ENCODE measurements at places on chromosomes 4 and X.

DNA sequence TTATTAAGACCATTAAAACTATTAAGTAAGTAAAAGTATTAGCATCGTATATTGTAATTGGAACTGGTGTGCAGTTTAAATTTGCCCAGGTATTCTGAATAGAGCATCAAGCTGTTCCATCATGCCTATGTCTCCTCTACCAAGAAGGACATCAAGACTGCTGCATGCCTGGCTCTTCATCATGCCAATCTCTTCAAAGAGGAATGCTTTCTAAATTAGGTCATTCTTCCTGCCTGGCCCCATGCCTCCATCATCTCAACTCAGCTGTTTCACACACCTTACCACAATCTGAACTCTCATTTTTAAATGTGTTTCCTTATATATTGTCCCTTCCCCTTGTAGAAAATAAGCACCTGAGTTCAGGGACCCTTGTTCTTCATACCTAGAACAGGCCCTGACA lies 270.5 kb upstream of the PPARGC1A start:
- no peak for ATAC-seq

DNA sequence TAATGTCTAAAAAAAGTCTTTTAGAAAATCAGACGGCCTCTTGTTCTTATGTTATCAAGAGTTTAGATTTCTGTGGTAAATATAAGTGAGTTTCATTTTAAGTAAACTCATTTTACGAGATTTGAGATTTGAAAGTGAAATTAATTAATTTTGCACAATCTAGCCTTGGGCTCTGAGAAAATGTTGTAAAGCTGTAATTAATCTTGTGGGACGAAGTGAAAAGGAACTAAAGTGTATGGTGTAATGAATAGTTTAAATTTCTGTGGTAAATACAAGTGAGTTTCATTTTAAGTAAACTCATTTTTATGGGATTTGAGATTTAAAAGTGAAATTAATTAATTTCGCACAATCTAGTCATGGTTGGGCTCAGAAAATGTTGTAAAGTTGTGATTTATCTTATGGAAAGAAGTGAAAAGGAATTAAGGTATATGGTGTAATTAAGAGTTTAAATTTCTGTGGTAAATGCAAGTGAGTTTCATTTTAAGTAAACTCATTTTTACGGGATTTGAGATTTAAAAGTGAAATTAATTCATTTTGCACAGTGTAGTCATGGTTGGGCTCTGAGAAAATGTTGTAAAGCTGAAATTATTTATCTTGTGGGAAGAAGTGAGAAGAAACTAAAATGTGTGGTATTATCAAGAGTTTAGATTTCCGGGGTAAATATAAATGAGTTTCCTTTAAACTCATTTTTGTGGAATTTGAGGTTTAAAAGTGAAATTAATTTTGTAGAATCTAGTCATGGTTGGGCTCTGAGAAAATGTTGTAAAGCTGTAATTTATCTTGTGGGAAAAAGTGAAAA lies 1.6 kb downstream of the SCML1 start:
- ATAC-seq = no peak

GRCh38 chrX:53321230-53321942 lies 40.0 kb upstream of the IQSEC2 start:
- ATAC-seq = peak; percentile 41

DNA sequence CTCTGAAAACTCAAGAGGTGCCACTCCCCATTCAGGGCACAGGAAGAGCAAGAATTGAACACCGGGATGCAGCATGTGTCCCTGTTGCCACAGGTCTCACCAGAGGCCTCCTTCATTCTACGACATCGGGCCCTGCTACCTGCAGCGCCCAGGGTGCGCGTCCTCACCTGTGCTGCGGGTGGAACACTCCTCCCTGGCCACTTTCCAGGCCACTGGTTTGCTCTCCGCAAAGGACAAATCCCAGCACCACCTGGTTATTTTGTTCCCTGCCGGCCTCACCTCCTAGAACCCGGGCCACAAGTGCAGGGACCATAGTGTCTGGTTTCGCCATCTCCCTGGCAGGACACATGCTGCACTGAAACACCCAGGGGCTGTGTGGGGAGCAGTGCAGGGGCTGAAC lies 14.3 kb upstream of the FAM3A start:
- no peak for ATAC-seq

DNA sequence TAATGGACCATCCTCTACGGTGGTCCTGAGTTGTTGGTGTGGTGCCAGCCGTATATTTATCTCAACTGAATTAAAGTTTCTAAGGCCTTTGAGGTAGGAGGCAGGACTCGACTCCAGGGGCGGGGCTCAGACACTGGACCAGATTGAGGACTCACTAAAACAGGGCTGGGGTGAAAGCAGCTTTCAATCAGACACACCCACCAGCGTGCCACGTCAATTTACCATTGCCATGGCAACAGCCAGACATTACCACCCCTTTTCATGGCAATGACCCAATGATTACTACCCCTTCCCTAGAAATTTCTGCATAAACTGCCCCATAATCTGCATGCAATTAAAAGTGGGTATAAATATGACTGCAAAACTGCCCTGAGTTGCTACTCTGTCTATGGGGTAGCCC lies 6.7 kb upstream of the TLR1 start:
- no peak for ATAC-seq

GRCh38 chrX:40792433-40792832 lies 57.1 kb upstream of the MED14 start:
- ATAC-seq = no peak

DNA sequence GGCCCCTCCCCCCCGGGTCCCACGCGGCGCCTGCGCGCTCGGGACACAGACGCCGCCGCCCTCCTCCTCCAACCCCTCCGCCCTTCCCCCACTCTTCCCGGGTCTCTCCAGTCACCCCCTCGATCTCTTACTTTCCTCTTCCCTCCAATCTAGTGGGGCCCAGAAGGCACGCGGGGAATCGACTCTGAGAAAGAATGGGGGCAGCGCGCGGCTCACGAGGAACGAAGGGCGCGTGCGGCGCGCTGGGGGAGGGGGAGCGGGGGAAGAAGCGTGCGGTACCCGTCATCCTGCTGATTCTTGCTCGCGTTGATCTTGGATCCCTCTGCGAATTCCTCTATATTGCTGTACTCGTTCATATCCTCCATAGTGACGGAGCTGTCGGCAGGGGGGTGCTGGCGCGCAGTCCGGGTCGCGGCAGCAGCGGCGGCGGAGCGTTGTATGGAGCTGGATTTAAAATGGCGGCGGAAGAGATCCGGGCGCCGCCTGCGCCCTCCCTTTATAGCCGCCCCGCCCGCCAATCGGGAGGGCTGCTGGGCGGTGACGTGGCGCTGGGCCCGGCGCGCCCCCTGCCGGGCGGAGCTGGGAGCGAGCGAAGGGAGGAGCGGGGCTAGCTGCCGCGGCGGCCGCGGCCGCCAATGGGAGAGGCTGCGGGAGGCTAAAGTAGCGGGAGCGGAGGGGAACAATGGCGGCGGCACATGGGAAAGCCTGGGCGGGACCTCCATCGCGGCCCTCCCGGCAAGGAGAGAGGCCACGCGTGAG lies 1.1 kb downstream of the HNRNPDL start:
- ATAC-seq = peak; percentile 85

GRCh38 chr4:1047106-1047975 lies 35.9 kb downstream of the FGFRL1 start:
- no peak for ATAC-seq

- ATAC-seq = no peak
Measured at GRCh38 chr4:113232194-113232593, 182.7 kb downstream of the ANK2 start.

- ATAC-seq = no peak
Measured at GRCh38 chrX:68396953-68397352, 36.3 kb downstream of the OPHN1 start.

DNA sequence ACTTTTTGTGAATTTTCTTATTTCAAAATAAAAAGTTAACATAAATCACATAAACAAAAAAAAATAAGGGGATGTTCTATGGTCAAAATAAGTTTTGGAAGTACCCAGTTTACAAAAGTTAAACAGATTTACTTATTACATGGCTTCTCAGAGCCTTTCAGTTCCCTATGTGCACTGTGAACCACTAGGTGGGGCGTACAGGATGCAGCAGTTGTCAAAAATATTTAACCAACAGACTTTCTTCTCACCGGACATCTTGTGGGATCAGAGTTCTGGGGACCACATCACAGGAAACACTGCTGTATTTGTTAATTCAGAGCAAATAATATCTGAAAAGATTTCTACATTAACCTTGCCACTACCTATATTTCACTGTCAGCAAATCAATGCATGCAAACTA lies 74.1 kb downstream of the SMARCA1 start:
- no peak for ATAC-seq

DNA sequence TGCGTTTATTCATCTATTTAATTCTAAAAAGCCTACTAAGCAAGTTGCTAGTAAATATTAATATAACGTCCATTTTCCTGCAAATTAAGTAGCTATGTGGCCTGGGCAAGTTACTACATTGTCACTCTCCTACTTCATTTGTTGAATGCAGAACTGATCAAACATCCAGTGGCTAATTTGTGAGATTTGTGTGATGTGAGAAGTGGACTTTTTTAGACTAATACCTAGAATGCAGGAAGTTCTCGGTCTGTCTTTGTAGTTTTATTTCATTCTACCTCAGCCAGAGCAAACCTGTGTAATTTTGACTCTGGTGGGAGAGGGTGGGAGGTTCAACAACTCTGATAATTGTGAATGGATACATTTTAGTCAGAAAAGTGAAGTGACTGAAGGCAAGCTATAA lies 840 bp downstream of the GUF1 start:
- no peak for ATAC-seq

- ATAC-seq = no peak
Measured at GRCh38 chrX:70026851-70027200, 22.9 kb downstream of the AWAT2 start.

GRCh38 chr4:114226968-114227760 lies 247.7 kb upstream of the ARSJ start:
- ATAC-seq = no peak

DNA sequence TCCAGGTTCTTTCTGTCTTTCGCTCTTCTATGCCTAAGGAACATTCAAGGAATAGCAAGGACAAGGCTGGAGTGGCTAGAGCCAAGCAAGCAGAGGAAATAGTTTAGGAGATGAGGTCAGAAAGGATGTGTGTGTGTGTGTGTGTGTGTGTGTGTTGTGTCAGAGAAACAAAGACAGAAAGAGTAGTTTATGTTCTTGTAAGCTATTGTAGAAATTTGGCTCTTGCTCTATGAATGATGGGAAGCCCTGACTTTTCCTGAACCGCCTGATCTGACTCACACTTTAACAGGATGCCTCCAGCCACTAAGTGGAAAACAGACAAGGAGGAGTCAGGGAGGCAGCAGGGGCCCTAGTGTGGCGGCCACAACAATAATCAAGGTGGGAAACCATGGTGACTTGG lies 39.7 kb downstream of the LGI2 start:
- peak; percentile 61 for ATAC-seq

DNA sequence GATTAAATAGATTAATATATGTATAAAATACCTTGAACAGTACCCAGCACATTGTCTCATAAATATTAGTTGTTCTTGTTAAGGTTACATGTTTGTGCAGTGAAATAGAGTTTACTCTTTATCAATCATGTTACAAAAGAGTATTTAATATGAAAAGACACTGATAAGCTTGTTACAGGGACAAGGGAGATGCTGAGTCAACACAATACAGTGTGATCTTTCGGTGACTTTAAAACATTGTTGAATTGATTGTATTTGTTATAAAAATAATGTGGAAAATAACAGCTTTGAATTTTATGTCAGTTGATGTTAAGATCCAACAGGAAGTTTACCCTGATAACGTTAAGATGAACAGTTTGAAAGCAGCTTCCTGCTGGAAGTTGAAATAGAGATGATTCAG lies 1.4 kb upstream of the WDR13 start:
- no peak for ATAC-seq

DNA sequence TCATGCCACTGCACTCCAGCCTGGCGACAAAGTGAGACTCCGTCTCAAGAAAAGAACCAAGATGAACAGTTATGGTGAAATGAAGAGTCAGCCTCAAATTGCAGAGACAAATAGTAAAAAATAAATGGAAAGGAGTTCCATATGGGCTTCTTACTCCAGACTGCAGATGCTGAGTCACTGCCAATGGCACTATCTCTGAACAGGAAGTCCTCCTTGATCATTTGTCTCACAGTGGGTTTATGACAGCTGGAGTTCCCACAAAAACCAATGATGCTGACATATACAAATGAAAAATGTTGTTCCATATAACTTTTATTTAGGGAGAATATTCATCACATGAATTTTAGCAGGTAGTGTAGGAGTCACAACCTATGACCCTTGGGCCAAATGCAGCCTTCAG lies 631.6 kb downstream of the PCDH18 start:
- ATAC-seq = no peak

- ATAC-seq = no peak
Measured at GRCh38 chr4:149296084-149296483, 519.6 kb downstream of the IQCM start.

GRCh38 chr4:169307576-169307975 lies 36.8 kb upstream of the SH3RF1 start:
- ATAC-seq = peak; percentile 99

DNA sequence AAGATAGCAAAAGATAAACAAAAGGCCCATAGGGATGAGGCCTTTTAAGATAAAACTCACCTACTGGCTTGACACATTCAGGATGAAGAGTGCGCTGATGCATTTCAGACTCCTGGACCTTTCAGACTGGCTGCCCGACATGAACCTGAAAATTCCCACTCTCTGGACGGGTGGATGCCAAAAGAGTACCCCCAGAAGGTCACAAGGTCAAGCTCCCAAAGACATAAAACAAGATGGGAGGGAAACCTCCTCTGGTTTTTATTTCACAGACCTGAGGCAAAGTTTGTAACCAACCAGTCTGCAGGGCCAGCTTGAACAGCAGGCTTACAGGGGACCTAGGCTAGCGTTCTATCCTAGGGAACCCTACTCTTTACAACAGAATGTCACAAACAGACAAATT lies 123.2 kb upstream of the GC start:
- ATAC-seq = no peak

DNA sequence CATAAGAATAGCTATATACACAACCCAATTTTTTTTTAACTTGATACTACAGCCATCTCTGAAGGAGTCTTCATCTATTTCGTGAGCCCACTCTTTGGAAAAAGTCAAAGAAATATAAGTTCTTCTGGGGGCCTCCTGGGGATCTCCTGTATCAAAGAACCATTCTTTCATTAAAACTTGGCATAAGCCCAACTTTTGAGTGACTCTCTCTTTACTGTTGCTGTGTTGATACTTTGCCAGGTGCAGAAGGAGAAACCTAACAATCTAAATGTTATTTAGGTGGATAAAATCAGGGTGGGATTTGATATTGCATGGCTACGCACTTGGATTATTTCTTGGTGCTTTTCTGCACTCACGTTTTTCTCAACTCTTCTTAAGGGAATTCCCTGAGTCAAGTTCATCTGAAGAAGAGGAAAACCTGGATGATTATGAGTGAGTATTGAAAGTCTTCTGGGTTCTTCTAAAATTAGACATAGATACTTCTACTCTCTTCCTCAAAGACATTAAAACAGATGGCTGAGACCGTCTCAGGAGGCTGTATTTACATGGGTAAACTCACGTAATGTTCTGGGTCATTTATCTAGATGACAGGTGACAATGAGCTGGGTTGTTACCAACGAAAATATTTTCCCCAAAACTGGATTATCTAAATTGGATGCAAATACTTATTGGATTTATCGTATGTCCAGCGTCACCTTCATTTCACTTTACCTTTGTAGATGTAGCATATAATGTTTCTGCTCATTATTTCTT lies 25.2 kb downstream of the BMX start:
- ATAC-seq = no peak

Measured in esophagus mucosa (tissue), 1 donor.